ENCODE measurements at places on chromosomes 7 and 10.

DNA sequence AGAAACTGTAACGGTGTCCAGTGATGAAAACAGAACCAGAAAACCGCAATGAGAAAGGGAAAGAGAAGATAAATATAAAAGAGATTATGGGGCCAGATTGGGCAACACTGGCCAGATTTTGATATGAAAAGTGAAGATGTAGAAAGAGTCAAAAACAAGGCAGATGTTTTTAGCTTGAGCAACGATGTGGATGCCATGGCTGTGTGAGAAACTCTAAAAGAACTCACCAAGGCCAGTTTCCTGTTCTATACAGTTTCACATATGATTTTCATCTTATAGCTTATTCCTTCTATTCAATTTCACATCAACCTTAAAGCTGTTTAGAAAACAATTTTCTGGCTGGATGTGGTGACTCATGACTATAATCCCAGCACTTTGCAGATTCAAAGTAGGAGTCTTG is 36.3 kb downstream of the CSTF2T start:
- DNase-seq = no peak

DNA sequence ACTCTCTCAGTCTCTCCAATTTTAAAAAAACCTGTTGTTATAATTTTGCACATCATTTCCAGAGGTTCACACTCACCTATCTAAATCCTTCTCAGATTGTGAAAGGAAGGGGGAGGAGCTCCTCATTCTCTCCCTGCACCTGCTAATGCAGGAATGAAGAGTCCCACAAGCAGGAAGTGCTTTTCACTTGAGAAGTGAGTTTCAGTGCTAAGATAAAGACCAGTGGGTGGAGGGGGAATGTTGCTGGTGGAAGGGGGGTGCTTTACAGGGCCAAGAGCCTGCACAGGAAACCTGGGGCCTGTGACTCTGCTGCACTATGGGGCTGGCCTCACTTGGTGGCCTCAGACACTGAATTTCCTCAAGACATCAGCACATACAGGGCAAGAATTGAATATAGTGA is 176.4 kb downstream of the PTPN20 start:
- DNase-seq = no peak

DNA sequence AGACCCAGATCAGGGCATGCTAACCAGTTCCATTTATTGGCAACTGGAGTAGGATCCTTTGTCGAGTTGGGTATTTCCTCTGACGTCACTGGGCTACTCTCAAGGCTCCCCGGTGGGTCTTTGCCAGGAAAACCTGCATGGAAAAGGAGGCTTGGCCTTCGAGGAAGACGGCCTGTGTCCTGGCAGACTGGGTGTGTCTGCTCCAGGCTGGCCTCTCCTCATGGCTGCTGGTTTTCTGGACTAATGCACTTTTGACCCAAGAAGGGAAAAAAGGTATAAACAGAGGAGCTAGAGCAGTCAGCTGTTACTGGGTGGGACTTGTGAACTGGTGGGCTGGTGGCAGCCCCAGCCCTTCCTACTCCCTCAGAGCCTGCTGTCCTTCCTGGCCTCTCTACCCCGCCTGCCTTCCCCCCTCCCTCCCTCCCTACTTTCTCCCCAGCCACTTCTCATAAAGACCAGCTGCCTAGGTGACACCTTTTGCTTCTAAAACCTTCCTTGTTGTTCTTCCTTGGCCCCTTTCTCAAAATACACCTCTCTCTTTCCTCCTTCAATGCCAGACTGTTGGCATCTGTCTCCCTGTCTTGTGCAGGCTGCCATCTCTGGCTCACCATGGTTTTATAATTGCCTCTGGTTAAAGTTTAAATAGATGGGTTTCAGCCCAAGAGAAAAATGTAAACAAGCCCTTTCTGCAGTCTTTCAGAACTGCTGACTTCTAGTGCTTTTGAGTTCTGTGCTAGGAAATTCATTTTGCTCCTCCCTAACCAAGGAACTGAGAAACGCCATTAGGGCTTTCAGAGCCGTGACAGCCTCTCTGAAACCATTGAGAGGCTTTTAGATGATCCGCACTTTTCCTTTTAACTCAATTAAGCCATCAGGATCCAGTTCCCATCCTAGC is 101.8 kb upstream of the MKLN1 start:
- no peak for DNase-seq

DNA sequence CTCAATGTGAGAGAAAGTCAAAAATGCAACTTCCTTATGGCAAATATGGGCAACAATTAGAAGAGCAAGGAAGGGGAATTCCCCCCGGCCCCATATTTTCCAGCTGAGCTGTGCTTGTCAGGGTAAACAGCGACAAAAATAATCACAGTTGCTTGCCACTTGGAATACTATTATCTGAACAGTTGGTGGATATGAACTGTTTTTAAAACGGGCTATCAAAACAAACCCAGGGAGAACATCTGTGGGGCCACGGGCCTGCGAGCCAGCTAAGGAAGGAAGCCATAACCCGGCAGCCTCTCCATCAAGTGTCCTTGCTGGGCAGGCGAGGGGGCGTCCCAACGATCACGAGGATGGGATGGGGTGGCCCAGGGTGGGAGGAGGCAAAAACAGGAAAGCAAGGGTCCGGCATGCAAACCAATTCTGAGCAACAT is 228.4 kb downstream of the ARHGAP12 start:
- DNase-seq = no peak

DNA sequence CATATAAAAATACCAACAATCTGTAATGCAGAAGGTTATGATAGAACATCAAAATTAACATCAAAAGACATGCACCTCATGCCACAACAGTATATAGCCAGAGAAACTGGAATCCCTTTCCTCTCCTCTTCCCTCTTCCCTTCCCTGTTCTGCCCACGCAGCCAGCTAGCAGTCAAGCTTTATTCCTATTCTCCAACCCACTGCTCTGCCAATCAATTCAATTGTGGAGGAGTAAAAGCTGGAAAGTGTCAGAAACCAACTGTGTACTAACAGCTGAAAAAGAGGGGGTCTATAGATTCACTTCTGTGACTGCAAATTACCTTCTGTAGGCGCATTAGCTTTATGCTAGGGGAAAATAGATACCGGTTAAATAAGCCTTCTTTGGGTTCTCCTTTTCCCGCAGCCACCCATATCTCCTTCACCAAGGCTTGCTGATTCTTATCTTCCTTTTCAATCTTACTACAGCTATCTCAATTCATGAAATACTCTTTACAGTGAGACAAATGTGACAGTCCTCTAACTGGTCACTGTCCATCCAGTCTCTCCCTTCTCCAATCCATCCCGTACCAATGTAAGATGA is 16.3 kb downstream of the ABI1 start:
- DNase-seq = no peak
